Muscle of leg (tissue), 16 donors: ENCODE measurements at places on chromosomes 1 and 21. TPM values are rescaled to one million over a fixed set of nuclear protein-coding genes. Genes with fewer than 3 reads are reported as not detected.

Gene IL19
- not detected for total RNA-seq

Gene ZNF648
- 0.04 TPM for total RNA-seq

Gene LCE3D
- total RNA-seq, result not detected

Gene SLC44A5
- total RNA-seq, result 0.27 TPM

- no peaks in the 10 kb centered on the region for H3K36me3 ChIP-seq
- peaks cover 4% of the 10 kb centered on the region for H3K27me3 ChIP-seq
- no peaks in the 10 kb centered on the region for H3K4me1 ChIP-seq
- H3K27ac ChIP-seq, result no peak overlapping the region
- H3K4me3 ChIP-seq, result no peak overlapping the region
These were observed 39.6 kb upstream of the DOCK7 start for GRCh38 chr1:62727656-62728407.

DNA sequence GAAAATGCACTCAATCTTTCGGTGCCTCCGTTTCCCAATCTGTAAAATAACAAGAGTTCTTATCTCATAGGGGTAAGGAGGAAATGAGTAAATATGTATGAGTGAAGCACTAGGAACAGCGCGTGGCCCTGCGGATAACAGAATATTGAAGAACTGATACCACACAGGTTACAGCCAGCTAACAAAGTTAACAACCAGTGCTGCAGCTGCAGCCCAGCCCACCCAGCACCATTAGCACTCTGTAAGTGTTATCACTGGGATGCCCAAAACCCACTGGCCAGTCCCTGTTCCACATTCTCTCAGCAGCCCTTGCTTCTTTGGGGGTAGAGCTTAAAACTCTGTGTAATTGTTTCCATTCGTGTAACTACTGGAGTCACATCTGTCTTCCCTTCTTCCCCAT is 89.5 kb downstream of the VWA5B1 start:
- no peaks in the 10 kb centered on the region for H3K4me1 ChIP-seq
- H3K4me3 ChIP-seq, result no peak overlapping the region
- no peak overlapping the region for H3K27ac ChIP-seq
- no peak for DNase-seq
- no peaks in the 10 kb centered on the region for H3K36me3 ChIP-seq
- peaks cover 29% of the 10 kb centered on the region for H3K27me3 ChIP-seq

DNA sequence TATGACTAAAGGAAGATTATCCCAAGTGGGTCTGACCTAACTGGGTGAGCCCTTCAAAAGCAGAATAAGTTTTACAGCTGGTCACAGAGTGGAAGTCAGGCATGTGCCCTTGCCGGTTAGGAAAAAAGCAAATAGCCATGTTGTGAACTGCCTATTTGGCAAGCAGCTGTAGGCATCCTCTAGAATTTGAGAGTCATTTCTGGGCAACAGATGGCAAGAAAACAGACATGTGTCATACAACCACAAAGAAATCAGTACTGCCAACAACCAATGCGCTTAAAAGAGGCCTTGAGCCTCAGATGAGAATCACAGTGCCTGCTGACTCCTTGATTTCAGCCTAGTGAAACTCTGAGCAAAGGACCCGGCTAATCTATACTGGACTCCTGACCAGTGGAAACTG is 26.8 kb downstream of the LRRC53 start:
- no peaks in the 10 kb centered on the region for H3K4me1 ChIP-seq
- no peaks in the 10 kb centered on the region for H3K27me3 ChIP-seq
- no peaks in the 10 kb centered on the region for H3K36me3 ChIP-seq
- no peak for DNase-seq
- no peak overlapping the region for H3K4me3 ChIP-seq

DNA sequence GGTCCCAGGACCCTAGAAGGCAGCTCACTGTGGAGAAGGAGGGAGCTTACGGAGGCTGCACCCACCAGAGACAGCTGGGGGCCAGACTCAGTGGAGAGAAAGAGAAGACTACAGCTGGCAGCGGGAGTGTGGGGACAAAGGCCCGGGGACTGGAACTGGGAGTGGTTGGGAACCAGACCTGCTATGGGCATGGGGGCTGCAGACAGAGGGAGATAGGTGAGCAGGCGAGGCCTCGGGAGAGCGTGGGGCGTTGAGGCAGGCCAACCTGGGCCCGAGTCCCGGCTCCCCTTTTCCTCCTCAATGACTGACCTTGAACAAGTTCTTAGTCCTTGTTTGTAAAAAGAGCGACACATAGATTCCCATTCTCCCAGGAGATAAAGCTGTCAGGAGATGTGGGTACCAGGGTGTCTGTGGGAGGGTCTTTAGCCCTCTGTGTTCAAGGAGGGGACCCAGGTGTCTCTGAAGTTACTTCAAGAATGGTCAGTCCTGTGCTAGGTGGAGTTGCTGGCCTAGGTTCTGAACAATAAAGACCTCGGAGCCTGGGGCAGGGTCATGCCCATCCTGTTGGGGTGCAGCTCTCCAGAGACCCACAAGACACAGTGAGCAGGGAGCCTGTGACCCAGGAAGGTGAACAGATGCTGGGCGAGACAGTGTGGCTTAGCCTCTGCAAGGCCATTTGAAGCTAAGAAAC is 87.9 kb downstream of the ITPKB start:
- no peak for DNase-seq
- peaks cover 27% of the 10 kb centered on the region for H3K36me3 ChIP-seq
- H3K27ac ChIP-seq, result no peak overlapping the region
- no peak overlapping the region for H3K4me3 ChIP-seq
- peaks cover 50% of the 10 kb centered on the region for H3K4me1 ChIP-seq
- no peaks in the 10 kb centered on the region for H3K27me3 ChIP-seq

DNA sequence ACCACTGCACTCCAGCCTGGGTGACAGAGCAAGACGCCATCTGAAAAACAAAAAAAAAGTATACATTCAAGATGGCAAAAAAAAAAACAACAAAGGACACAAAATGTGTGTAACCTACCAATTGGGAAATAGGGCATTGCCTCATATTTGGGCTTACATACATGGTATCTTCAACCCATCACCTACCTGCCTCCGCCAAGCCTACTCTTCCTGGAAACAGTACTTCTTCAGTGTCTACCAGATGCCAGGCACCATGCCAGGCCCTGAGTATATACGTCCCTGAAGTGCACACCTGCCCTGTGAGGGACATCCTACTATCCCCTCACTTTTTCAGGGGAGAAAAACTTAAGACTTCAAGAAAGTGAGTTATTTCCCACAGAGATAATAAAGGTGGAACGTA is 160.2 kb downstream of the TOMM20 start:
- H3K4me3 ChIP-seq, result no peak overlapping the region
- no peaks in the 10 kb centered on the region for H3K27me3 ChIP-seq
- no peaks in the 10 kb centered on the region for H3K36me3 ChIP-seq
- H3K4me1 ChIP-seq, result peaks cover 59% of the 10 kb centered on the region
- no peak for DNase-seq

DNA sequence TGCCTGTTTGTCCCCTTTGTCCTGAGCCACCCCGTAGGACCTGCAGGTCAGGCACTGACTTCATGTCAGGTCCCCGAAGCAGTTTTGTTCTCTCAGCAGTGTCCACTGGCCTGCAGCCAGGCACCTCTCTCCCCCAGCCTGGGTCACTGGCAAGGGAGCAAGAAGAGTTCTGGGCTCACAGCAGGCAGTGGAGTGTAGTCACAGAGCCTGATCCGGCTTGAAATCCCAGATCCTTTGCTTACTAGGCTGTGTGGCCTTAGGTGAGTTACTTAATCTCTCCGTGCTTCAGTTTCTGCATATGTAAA is 34.2 kb downstream of the L1TD1 start:
- peak overlapping the region; percentile 44 for H3K27ac ChIP-seq
- H3K4me1 ChIP-seq, result peaks cover 24% of the 10 kb centered on the region
- no peak overlapping the region for H3K4me3 ChIP-seq
- no peaks in the 10 kb centered on the region for H3K27me3 ChIP-seq
- peak; percentile 24 for DNase-seq

GRCh38 chr1:103336408-103336807 is 189.1 kb upstream of the RNPC3 start:
- H3K36me3 ChIP-seq, result no peaks in the 10 kb centered on the region
- no peak overlapping the region for H3K4me3 ChIP-seq
- DNase-seq, result peak; percentile 30
- no peaks in the 10 kb centered on the region for H3K27me3 ChIP-seq
- no peak overlapping the region for H3K27ac ChIP-seq

DNA sequence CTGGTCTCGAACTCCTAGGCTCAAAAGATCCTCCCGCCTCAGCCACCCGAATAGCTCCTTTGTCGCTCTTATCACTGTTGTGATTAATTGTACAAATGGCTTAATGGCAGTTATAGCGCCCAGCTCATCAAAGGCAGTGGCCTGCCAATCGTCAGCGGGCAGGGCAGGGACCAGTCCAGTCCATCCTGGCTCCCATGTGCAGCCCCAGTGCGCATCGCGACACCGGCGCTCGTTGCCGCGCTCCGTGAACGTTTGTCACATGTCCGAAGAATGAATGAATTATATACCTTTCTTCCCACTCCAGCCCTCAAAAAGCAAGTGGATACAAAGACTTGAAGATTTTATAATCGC is 18.4 kb downstream of the MTX1 start:
- H3K27me3 ChIP-seq, result no peaks in the 10 kb centered on the region
- DNase-seq, result peak; percentile 68
- H3K27ac ChIP-seq, result peak overlapping the region; percentile 95
- H3K4me3 ChIP-seq, result peak overlapping the region; percentile 71
- peaks cover 3% of the 10 kb centered on the region for H3K36me3 ChIP-seq
